Activated T-cell treated with anti-CD3 and anti-CD28 coated beads, Interleukin-2, amount 50 U/mL, for 4 hours (primary cell): ENCODE measurements at places on chromosomes 4 and X. TPM values are rescaled to one million over a fixed set of nuclear protein-coding genes. Genes with fewer than 3 reads are reported as not detected.

CLGN gene
- total RNA-seq: not detected

ARX gene
- not detected for total RNA-seq

HTN1 gene
- not detected for total RNA-seq

WNK3 gene
- total RNA-seq: 0.24 TPM

TMEM131L gene
- 37.7 TPM for total RNA-seq

NSG1 gene
- total RNA-seq: 1.2 TPM

CLDN34 gene
- total RNA-seq: not detected

ASMT gene
- 0.48 TPM for total RNA-seq

SPACA5 gene
- not detected for total RNA-seq

DGKK gene
- not detected for total RNA-seq
